ACHN (cell line): ENCODE measurements at places on chromosomes 11 and 22.

DNA sequence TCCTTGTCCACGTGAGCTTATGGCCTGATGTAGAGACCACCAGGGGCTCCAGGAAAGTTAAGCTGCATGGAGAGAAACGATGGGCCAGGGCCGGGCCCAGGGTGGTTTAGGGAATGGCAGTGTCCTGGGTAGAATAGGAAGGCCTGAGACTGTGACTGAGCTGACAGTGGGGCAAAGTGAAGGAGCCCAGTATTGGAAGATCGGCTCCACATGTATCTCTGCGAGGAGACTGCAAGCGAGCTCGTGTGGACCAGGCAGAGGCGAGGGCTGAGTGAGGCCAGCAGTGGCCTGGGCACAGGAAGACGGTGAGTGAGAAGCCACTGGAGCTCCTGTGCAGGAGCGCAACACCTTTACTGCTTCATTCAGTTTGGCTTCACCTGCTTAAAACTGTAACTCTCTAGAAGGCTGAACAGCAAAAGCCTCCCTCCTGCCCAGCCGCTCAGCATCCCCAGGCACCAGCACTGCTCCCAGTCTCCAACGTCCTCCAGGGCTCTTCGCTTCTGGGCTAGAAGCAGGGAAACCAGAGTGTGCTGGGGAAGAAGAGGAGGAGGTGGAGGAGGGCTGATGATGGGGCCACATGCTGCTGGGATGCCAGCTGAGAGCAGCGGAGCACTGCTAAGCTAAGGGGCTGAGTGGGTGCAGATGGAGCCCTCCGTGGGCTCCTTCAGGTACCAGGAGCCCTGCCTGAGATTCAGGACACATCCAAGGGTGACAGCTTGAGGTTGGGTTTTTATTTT lies 13.5 kb downstream of the TCIRG1 start:
- DNase-seq, result no peak

- peak; percentile 49 for DNase-seq
Observed at GRCh38 chr22:35601743-35602615, 15.2 kb downstream of the MB start.

DNA sequence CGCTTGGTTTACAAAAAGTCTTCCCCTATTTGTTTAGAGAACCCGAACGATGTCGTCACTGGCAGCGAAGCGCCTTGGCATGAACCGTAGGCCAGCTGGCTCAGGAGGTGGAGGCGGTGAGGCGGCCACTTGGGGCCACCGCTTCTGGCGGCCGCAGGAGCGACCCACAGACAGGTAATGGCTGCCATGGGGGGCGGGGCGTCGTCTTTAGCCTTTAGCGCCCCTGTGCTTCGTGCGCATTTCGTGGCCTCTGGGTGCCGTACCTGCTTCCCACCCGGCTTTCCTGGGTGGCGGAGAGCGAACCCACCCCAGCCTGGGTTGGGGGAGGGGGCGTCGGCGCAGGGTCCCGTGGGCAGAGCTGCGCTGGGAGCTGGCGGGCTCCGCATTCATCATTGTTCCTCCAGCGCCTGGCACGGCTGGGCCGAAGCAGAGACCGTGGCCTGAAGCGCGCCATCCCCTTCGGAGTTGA lies 469 bp upstream of the OSBP2 start:
- DNase-seq, result peak; percentile 14

GRCh38 chr22:45164270-45165088 lies 754 bp downstream of the NUP50 start:
- peak; percentile 22 for DNase-seq

- no peak for DNase-seq
Observed at GRCh38 chr11:109733245-109733644, 311.3 kb downstream of the C11orf87 start.

DNA sequence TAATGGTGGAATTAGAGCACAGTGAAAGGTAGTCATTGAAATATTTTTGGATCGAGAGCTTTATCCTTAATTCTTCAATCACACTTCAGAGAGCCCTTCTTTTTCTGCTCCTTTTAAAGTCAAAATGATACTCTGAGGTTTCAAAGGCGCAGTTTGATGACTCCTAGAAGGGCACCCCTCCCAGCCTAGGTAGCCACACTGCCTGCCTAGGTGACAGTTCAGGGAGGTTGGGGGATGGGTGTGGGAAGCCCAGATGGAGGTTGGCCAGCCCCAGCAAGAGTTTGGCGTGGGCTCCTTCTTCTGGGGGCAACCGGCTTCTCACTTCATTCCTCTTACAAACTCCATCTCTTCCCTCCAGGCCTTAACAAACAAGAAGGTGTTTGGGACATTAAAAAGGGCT lies 28.6 kb upstream of the PHF21A start:
- no peak for DNase-seq

- DNase-seq, result peak; percentile 52
Observed at GRCh38 chr11:250740-251299, 14.0 kb downstream of the PSMD13 start.

- DNase-seq, result no peak
Observed at GRCh38 chr11:69653406-69653960, 12.5 kb downstream of the CCND1 start.

DNA sequence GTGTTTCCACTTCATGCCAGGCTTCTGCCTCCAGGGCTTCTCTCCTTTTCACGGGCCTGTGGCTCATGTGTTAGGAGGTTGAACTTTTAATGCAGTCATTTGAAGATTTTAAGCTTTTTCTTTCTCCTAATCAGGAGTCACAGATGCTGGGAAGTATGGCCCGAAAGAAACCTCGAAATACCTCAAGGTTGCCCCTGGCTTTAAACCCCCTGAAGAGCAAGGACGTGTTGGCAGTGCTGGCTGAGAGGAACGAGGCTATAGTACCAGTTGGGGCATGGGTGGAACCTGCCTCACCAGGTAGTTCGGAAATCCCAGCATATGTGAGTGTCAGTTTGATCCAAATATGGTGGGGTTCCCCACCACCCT lies 571 bp downstream of the CCDC15 start:
- no peak for DNase-seq

- DNase-seq, result peak; percentile 78
Observed at GRCh38 chr11:3880724-3881123, 25.3 kb downstream of the STIM1 start.

GRCh38 chr11:108718466-108718865 lies 53.6 kb downstream of the DDX10 start:
- no peak for DNase-seq

GRCh38 chr11:79236541-79236971 lies 204.3 kb downstream of the TENM4 start:
- DNase-seq, result no peak

DNA sequence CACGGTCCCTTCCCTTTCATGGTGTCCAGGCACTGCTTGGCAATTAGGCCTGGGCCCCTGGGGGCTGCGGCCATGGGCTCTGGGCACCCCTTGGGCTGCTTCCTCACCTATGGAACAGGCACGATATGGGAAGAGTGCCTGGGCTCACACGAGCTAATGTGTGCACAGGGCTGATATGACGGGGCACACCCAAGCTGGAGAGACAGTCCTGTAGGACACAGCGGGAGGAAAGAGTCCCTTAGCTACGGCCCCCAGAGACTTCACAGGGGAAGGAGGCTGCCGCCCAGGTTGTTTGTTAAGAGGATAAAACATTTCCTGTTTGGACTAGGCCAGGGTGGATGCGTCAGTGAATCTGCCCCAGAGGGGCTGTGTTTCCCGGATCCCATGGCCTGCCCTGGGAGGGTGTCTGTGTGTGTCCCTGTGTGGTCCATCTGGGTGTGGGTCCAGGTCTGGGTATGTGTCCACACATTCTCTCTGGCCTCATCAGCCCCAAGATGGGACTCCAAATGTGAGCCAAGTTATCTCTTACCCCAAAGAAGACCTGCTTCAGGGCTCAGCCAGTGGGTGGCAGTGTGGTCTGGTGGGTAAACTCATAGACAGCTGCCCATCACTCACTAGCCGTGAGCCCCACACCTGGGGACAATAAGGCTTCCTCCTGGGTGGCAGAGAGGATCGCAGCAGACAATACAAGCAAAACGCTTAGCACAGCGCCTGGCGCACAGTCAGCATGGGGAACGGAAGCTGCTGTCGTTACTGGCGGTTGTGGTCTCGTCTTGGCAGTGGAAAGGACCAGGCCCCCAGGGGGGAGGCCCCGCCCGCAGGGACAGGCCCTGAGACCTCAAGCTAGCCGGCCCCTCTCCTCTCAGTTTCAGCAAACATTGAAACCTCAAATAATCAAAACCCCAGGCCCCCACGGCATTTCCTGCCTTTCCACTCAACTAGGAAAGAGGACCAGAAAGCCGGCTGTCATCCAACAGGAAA lies 3.2 kb upstream of the EMID1 start:
- DNase-seq, result peak; percentile 8

DNA sequence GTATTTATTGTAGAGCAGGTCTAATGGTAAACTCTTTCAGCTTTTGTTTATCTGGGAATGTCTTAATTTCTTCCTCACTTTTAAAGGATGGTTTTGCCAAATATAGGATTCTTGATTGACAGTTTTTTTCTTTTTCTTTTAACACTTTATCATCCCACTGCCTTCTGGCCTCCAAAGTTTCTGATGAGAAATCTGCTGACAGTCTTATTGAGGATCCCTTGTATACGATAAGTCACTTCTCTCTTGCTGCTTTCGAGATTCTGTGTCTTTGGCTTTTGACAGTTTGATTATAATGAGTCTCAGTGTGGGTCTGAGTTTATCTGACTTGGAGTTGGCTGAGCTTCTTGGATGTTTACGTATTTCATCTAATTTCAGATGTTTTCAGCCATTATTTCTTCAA lies 6.7 kb upstream of the TSKU start:
- DNase-seq, result no peak

- DNase-seq, result no peak
Observed at GRCh38 chr11:44524751-44525201, 40.7 kb upstream of the CD82 start.

DNA sequence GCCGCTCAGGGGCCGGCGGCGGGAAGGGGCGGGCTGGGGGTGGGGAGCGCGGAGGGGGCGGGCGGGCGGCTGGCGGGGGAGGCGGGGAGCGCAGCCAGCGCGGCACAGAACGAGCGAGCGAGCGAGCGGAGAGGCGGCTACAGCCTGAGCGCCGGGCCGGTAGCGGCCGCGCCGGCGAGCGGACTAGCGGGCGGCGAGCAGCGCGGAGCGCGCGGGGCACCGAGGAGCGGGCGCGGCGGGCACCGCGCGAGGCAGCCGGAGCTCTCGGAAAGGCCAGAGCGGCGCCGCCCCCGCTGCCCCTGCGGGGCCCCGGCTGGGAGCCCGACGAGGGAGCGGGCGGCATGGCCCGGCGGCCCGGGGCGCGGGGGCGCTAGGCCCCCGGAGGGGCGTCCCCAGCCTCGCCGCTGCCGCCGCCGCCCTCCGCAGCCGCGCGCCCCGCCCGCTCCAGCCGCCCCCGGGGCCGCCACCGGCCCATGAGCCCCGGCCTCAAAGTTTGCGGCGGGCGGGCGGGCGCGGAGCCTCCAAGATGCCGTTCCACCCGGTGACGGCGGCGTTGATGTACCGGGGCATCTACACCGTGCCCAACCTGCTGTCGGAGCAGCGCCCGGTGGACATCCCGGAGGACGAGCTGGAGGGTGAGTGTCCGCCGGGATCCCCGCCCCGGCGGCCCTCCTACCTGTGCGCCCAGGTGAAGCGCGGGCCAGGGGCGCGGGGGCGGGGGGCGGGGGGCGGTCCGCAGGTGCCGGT lies at the start of gene CABP7:
Gene CABP7 (plus strand): TSS at position 105 of the 747 bp plus-strand sequence. CDS start 422 bp downstream, at position 527.
- DNase-seq, result no peak

DNA sequence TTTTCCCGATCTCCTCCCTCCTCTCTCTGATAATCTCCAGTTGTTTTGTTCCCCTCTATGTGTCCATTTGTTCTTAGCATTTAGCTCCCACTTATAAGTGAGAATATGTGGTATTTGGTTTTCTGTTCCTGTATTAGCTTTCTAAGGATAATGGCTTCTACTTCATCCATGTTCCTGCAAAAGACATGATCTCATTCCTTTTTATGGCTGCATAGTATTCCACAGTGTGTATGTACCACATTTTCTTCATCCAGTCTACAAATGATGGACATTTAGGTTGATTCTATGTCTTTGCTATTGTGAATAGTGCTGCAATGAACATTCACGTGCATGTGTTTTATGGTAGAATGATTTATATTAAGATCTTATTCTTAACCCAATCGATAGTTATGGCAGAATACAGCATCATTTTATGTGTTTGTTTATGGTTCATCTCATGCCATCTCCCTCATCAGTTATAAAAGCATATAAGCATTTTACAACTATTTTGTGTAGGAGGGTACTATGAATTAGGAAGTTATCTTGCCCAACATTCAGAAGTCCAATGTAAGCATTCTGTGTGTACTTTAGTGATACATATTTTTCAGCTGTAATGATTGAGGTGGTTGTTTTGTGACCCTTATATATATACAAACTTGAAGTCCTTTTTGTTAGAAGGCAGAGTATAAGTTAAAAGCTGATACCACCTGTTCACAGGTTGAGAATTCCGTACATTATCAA lies 3.2 kb downstream of the MS4A3 start:
- DNase-seq, result no peak

- no peak for DNase-seq
Observed at GRCh38 chr11:117605331-117605730, 191.7 kb downstream of the DSCAML1 start.
